NCI-H1436 (cell line): ENCODE measurements at places on chromosomes 5 and 9.

DNA sequence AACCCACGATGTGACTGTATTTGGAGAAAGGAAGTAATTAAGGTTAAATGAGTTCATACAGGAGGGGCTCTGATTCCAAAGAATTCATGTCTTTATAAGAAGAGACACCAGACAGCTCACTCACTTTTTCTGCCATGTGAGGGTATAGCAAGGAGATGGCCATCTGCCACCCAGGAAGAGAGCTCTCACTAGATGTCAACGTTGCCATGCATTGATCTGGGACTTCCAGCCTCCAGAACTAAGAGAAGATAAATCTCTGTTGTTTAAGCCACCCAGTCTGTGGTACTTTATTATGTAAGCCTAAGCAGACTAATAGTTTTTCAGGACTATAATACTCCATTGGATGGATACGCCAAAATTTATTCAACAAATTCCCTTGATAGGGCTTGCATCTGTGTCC lies 89.8 kb upstream of the RAD23B start:
- DNase-seq = no peak

GRCh38 chr9:91761362-91761761 lies 188.7 kb downstream of the ROR2 start:
- no peak for DNase-seq

- no peak for DNase-seq
These were observed 113.3 kb upstream of the ZNF608 start for GRCh38 chr5:124859556-124860290.

DNA sequence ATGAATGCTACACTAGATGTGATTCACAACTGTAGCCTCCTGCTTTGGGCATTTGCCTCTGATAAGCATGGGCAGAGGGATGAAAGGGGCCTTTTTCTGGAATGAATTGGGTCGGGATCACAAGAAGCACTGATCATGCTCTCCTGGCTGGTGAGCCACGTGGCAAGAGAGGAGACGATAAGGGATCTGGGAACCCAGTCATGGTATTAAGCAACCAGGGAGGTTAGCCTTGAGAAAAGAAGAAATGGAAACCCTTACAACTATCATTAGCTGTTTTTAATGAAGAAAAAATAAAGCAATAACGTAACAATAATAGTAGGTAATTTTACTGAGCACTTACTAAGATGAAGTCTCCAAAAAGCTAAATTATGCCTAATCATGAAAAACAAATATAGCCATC lies 50.0 kb upstream of the RAI14 start:
- DNase-seq = peak; percentile 14

GRCh38 chr9:134355561-134356279 lies 29.5 kb downstream of the RXRA start:
- DNase-seq = no peak

DNA sequence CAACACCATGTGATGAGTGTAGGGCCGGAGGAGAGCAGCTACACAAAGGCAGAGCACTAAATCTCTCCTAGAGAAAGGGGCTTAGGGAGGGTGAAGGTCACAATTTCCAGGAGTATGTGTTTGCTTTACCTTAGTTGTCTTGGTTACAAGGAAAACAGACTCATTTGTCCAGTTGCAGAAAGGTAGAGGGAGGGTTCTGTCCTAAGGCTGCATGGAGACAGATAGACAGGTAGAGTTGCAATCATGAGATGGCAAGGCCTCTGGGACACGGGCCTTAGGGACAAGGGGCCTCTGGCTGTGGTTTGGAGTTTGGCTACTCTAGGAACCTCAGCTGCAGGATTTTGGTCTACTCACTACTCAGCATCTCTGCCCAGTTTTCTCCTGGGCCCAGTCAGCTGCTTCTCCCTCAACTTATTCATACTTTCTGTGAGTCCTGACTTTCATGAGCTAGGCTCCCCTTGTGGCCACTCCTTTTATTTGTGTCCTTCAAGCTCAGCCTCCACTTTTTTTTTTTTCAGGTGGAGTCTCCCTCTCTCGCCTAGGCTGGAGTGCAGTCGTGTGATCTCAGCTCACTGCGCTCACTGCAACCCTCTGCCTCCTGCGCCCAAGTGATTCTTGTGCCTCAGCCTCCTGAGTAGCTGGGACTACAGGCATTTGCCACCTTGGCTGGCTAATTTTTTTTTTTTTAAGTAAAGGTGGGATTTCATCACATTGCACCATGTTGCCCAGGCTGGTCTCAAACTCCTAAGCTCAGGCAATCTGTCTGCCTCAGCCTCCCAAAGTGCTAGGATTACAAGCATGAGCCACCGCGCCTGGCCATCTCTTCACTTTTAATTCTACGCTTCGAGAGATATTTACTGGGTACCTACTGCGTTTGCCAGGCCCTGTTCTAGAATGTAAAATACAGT lies 76.6 kb downstream of the PTPDC1 start:
- DNase-seq = no peak

DNA sequence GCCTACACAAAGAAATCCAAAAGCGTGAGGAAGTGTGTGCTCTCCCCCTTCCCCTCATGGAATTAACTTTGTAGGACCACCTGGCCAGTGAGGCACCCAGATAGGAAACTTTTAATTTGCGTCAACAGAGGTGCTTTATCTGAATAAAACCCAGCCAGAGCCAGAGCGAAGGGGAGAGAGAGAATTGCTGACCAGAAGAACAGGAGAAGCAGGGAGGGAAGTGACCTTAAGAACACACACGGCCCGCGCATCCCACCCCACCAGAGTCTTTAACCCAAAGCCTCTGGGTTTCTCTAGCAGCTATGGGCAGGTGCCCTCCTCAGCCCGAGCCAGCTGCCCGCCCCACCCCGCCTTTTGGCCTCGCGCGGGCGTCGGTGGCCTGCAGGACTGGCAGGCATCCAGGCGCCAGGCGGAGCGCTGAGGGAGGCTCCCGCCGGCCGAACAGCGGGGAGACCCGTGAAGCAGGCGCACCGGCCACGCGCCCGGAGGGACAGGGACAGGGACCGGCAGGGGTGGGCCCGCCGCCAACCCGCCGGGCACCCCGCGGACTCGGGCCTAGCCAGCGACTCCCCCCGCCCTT lies 580 bp downstream of the ERAP1 start:
- peak; percentile 58 for DNase-seq

GRCh38 chr5:156451505-156451904 lies 124.5 kb downstream of the SGCD start:
- no peak for DNase-seq

DNA sequence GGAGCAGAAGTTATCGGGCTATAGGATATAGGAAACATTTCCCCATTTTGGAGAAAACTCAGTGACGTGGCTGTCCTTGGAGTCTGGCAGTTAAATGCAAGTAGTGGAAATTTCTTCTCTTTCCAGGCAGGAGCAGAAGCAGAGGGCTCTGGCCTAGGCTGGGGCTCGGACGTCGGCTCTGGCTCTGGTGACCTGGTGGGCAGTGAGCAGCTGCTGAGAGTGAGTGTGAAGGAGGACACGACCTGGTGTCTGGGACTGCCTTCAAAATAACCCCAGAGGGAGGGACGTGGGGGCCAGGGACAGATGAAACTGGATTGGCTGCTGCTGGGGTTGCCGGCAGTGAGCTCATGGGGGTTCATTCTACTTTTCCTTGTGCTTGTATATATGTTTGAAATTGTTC lies 79.5 kb downstream of the COL15A1 start:
- DNase-seq = no peak

DNA sequence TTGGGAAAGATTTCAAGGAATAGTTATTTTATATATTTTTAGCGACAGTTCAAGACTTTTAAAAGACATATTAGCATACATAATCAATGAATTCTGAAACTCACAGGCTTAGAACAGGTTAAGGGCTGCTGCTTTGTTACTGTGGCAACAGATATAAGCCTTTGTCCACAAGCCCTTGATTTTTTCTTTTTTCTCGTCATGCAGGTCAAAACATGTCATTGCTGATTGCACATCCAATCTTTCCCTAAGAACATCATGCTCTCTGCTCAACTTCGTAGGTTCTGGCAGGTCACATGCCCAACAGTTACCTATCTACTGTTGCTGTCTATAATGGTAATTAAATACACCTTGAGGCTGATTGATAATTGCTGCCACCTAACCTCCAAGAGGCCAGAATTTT lies 172.5 kb upstream of the PTPRD start:
- no peak for DNase-seq

- no peak for DNase-seq
These were observed 142.9 kb downstream of the OSTF1 start for GRCh38 chr9:75231167-75231566.

DNA sequence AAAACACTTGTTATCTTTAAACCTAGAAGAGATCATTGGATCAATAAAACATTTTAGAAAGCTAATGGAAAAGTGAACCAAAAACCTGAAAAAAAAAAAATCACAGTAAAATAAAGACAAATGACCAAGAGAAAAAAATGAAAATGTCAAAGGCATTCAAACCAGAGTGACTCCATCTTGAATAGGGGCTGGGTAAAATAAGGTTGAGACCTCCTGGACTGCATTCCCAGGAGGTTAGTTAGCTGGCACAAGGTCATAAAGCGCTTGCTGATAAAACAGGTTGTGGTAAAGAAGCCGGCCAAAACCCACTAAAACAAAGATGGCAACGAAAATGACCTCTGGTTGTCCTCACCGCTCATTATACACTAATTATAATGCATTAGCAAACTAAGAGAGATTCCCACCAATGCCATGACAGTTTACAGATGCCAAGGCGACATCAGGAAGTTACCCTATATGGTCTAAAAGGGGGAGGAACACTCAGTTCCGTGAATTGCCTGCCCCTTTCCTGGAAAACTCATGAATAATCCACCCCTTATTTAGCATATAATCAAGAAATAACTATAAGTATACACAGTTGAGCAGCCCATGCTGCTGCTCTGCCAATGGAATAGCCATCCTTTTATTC lies 116.7 kb upstream of the NEK6 start:
- DNase-seq = no peak

- DNase-seq = no peak
These were observed 188.4 kb upstream of the DAPK1 start for GRCh38 chr9:87309236-87309635.

- no peak for DNase-seq
These were observed 23.0 kb upstream of the NR5A1 start for GRCh38 chr9:124530246-124530645.

GRCh38 chr9:107491081-107492053 lies 1.8 kb upstream of the KLF4 start:
- DNase-seq = no peak

- no peak for DNase-seq
These were observed 2.9 kb downstream of the STK10 start for GRCh38 chr5:172185096-172185461.

- DNase-seq = peak; percentile 47
These were observed 135.3 kb upstream of the EPB41L4A start for GRCh38 chr5:112554101-112554977.

- no peak for DNase-seq
These were observed 42.8 kb downstream of the SLC12A7 start for GRCh38 chr5:1068895-1069719.

DNA sequence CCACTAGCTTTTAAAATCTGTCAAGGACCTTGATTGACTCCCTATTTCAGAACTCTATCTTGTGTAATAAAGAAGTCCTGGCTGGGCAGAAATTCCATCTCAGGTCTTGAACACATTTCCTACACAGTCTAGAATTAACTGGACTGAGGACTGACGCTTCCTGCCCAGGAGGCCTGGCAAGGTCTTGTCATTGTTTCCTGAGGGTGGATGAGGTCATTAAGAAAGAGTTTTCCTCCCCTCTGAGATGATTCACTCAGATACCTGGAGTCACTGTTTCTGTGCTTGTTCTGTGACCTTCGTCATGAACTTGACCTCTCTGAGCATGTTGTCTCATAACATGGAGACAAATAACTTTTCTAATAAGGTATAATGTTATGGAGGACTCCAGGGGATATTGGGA lies 10.0 kb downstream of the MTAP start:
- DNase-seq = no peak

- DNase-seq = no peak
These were observed 85.4 kb downstream of the IRX2 start for GRCh38 chr5:2666081-2666480.

- DNase-seq = no peak
These were observed 140.2 kb downstream of the TMC1 start for GRCh38 chr9:72661401-72662135.

DNA sequence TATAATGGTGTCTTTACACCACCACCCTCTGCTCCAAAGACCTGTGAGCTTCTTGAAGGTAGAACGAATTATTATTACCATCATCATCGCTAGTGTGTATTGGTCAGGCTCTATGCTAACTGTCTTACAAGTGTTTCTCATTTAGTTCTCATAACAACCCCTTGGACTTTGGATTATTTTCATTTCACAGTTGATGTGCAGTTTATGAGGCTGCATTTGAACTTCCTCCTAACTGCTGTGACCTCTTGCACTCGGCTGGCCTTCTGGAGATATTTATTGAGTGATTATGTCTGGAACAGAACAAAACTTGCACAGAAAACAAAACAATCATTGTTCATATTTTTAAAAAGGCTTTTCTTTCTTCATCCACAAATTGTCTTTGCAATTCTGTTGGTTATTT lies 306.3 kb upstream of the SGCD start:
- DNase-seq = no peak

- no peak for DNase-seq
These were observed 46.9 kb upstream of the HSD17B4 start for GRCh38 chr5:119405419-119405818.

DNA sequence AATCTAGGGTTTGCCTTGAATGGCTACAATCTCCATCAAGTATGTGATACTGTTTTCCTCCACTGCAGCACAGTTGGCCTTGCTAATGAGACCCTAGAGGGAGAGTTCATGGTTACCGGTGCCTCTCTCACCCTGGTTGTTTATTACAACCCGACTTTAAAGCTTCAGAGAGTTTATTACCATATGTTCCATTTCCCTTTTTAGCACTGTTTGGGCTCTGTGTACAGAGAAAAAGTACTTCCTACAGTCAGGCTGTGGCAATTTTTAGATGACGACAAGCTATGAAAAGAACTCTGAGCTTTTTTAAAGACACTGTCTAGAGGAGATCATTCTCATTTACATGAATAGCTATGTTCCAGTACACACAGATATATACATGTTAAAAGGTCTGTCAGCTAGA lies 48.8 kb upstream of the PLCXD3 start:
- DNase-seq = no peak

GRCh38 chr9:16681652-16681987 lies 188.8 kb downstream of the BNC2 start:
- no peak for DNase-seq

DNA sequence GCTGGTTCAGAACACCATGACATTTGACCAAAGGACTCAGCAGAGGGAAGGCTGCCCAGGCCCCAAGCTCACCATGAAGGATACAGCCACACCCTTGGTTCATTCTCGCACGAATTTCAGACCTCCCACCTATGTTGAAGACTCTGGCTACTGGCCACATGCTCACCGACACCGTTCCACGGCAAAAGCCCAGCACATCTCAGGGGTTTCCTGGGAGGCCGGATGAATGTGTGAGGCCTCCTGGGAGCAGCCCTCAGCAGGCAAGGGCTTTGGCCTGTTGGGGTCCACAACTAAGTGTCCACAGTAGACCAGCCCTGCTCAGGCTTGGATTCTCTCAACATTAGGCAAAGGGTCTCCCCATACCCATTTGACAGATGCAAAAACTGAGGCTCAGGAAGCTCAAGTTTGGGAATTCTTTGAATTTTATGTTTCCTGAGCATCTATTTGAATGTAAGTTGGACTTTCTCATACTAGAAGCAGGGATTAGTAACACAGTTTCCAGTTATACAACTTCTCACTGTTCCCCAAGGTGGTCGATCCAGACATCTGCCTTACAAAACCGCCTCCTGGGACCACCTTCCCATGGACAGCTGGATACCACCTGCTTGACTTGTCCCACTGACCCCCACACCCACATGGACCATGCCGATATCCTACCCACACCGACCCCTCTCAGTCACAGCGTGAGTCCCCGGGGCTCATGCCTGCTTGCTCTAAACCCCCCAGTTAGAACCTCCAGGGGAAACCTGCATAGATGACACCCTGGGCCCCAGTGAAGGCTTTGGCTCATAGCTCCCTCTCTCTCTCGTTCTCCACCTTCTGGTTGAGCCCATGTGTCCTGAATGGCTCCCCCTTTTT lies 27.9 kb downstream of the CCT5 start:
- DNase-seq = no peak
